ENCODE measurements at places on chromosomes 12 and 14. TPM values are rescaled to one million over a fixed set of nuclear protein-coding genes. Genes with fewer than 3 reads are reported as not detected.

The FAM186B gene
- total RNA-seq, result 0.25 TPM

The PTCSC3 gene
- total RNA-seq, result not detected

The GPR132 gene
- 0.73 TPM for total RNA-seq

The RHEBL1 gene
- not detected for total RNA-seq

The CCDC197 gene
- not detected for total RNA-seq

- no peak for DNase-seq
Measured at GRCh38 chr12:100044266-100044665, 59.5 kb upstream of the ANKS1B start.

- no peak for DNase-seq
Measured at GRCh38 chr14:89589400-89590118, 172.5 kb upstream of the FOXN3 start.

DNA sequence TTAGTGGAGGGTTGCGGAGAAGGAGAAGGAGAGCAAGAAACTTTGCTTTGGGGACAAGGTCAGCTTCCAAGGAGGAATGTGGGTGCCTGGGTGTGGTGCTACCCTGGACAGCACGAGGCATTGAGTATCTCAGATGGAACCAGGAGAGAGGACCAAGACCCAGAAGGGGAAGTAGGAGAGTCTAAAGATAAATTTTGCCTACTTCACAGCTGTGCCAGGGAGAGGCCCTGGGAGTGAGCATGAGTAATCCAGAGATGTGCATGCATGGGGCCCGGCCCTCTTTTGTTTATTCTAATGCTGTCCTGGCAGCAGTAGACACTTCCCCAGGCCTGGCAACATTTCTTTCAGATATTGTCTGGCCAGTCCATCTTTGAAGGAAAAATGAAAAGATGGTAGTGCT, 49.5 kb upstream of the GNPNAT1 start:
- no peak for DNase-seq

DNA sequence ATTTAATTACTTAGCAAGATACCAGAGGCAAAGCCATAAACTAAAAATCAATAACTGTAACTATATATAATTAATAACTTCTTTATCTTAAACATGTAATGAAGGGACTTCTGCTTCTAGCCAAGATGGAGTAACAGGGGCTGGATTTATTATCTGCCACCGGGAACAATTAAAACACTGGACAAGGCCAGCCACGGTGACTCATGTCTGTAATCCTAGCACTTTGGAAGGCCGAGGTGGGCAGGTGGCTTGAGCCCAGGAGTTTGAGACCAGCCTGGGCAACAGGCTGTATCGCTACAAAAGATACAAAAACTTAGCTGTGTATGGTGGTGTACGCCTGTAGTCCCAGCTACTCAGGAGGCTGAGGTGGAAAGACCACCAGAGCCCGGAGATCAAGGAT, 113.6 kb downstream of the TAOK3 start:
- no peak for DNase-seq

- no peak for DNase-seq
Measured at GRCh38 chr12:98256830-98257229, 258.6 kb upstream of the TMPO start.

Measured in left colon (tissue), 2 donors.